Activated effector memory CD4-positive, alpha-beta T cell treated with Interleukin-2 at 50 U/mL for 16 hours (primary cell): ENCODE measurements at places on chromosomes 5 and 9.

GRCh38 chr9:123550012-123550411 lies 194.0 kb downstream of the CRB2 start:
- no peak for DNase-seq

GRCh38 chr5:89582768-89583339 lies 699.9 kb upstream of the MEF2C start:
- DNase-seq = no peak

GRCh38 chr5:91126448-91126847 lies 256.7 kb downstream of the ARRDC3 start:
- DNase-seq = no peak

GRCh38 chr5:459562-460272 lies 16.7 kb downstream of the EXOC3 start:
- no peak for DNase-seq

DNA sequence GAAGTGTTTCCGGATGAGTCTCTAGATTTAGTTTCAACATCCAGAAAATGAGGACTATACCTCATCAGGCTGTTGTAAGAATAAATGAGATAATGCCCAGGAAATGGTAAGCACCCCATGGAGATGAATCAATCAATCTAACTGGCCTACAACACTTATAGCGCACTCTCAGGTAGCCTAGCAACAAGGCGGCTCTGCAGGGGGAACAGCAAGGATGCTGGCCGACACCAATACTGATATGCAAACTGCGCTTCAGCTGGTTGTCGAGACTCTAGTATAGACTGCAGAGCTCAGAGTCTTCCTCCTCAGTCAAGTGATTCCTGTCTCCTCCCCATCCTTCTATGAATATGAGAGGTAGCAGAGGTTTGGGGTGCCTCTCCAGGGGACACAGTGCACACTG lies 218.8 kb upstream of the WWC1 start:
- no peak for DNase-seq

DNA sequence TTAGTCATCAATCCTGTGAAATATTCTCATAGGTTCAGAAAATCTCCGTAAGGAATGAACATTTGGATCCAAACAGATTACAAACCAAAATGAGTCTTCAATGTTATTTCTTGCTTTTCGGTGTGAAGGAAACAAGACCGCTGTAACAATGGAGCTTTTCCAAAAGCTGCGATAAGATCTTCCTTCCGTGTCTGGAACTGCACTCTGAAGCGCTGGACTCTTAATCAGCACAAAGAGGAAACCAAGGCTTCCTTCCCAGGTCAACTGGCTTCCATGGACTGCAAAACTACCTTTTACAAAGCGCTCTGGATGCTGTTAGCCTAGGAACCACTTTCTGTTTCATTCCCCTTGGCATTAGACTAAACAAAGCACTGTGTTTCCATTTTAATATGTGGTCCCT lies 137.9 kb upstream of the BASP1 start:
- DNase-seq = no peak

DNA sequence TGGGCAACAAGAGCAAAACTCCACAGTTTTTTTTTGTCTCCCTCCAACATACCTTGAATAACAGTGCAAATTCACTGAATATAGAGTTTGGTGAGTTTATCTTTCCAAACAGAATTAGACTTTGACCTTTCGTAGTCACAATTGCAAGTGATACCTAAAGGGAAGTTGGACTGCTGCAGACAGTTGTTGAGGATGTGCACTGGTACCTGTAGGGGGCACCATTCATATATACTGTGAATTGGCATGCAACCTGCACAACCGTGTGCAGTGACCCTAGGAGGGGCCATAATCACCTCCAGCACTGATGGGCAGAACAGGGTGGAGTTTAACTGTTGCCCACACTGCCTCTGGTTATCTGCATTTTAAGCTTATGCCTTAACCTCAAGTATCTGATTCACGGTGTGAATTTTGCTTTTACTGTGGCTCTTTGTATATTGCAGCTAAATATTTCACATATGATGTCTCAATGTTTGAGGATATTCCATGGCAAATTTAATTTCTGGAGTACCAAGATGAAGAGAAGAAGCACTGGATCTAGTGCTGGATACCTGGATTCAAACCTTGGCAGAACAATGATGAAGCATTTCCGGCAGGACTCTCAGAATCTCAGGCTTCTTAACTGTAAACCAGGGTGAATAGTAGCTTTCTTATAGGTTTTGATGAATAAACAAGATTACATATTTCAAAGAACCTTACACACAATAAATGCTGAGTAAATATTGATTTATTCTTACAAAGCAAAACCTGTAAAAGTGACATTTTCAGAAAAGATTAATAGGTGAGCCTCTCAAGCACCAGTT lies 144.3 kb downstream of the ACTBL2 start:
- no peak for DNase-seq

DNA sequence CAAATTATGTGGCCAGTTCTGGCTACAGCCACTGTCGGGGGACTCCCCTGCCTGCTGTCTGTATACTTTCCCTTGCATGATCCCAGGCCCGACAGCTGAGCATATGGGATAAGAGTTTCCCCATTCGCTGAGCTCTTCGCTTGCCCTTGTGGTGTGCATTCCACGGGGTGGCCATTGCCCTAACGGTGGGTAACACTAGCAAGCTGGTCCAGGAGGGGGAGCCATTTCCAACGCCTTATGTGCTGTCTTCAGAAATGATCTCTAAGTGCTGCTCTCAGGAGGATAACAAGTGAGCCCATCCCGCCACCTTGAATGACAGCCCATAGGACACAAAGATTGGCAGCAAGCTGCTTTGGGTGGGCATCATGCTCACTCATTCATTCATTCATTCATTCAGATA lies 190.9 kb downstream of the FSTL4 start:
- no peak for DNase-seq

- DNase-seq = no peak
Observed at GRCh38 chr9:91978740-91979414, 28.8 kb upstream of the ROR2 start.

GRCh38 chr9:69140123-69140735 lies 33.8 kb upstream of the TJP2 start:
- no peak for DNase-seq

DNA sequence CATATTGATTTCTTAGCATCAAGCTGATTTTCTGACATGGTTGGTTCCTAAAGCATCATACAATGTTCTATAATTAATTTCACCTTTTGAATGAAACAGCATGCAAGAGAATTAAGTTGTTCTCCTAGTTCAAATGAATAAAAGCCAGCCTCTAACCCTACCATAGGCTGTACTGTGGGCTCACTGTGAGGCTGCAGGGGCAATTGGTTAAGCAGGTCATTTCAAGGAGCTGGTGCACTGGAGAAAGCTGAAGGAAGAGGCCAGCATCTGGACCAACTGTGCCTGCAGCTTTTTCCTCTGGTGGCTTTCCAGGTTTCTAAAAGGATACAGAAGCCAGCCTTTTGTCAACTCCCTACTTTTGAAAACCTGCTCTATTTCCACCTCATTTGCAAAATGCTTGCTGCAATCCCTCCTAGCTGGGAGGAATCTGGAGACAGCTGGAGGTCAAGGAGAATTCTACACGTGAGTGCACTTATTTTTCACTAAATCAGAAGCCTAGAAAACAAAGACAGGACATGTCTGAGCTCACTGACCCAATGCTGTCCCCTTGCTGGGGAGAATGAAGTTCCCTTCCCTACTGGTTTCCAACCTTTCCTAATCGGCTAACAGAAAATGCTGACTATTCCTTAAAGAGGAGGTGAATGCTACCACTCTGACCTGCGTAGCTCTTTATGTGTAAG lies 158.9 kb downstream of the APBA1 start:
- no peak for DNase-seq

DNA sequence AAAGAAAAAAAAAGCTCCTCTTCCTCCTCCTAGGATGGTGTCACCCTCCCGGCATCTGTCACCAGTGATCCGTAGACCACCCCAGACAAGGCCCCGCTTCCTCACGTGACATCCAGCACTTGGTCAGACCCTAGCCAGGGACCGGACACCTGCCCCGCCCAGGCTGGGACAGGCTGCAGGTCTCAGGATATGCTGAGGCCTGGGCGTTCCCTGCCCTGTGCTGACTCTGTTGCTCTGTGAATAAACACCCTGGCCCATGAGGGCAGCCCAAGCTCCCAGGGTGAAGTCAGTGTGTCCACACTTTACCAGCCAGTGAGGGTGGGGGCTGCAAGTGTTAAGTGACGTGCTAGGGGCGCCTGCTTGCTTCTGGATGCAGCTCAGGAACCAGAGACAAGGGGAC lies 5.6 kb downstream of the EDF1 start:
- DNase-seq = no peak

GRCh38 chr9:101571114-101571513 lies 23.7 kb downstream of the PPP3R2 start:
- DNase-seq = no peak

DNA sequence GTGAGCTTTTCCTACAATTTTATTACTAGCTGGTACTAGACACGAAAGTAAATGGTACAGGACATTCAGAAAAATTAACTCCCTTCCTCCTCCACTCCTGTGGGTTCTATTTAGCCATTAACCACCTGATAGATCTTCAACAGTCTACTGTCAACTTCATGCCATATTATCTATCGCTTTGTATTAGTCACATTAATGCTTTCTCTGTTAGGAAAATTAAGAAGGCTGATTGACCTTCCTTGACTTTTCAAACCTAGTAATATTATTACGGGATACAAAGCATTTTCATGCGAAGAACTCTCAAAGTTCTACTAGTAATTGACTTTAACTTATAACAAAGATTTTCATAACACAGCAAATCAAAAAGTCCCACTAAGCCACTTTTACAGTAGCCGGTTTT lies 1.2 kb downstream of the TEX10 start:
- DNase-seq = no peak

- no peak for DNase-seq
Observed at GRCh38 chr5:127813633-127814587, 110.7 kb downstream of the CCDC192 start.

DNA sequence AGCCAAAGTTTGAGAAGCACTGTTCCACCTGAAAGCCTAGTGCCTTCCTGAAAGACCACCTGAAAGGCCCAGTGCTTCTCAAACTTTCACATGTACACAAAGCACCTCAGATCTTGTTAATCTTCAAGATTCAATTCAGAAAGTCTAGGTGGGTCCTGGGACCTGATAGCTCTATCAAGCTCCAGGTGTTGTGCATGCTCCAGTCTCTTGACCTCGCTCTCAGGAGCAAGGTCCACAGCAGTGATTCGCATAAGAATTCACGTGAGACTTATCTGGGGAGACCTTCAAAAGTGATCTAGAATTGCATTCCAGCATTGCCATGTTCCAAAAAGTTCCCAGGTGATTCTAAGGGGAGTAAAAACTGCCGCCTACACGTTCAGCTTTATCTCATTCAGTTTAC lies 102.1 kb downstream of the PIK3R1 start:
- DNase-seq = no peak

DNA sequence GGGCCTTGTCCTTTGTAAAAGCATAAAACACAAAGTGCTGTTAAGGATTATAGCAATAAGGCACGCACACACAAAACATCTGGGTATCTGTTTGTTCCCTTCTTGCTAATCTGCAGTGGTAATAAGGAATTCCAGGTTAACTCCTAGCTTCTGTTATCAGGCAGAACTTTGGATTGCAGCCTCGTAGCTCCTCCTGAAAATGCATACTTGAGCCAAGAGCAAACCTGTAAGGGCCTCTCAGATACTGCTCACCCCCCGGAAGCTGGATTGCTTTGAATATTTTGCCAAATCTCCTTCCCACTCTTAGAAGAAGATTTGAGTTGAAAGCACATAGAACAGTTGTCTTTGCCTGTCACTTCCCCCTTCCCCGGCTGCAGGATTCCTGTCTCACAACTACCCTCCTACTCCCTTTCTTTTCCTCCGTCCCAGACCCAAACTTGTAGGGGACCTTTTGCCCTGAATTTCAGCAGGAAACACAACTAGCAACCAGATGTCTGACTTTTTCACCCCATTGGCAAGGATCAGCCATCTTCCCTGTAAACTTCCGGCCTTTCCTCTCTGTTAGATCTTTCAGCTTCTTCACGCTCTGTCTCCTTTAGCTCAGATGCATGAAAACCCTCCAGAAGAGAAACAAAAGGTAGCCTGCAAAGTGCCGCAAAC lies 28.2 kb upstream of the SMAD5 start:
- no peak for DNase-seq

DNA sequence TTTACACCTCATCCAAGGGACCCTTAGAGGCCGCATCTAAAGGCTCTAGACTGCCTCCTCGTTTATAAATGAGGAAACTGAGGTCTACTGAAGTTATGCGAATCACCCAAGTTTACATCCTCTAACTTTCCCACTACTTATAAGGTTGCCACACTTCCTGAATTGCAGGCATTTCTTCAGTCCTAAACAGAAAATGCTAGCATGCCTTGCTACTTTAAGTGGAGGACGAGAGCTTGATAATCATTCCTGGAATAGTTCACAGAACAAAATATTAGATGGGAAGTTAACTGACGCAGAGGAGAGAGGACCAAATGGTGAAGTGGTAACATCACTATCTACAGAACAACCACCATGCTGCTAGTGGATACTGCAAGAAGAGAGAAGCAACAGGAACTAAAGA lies 85.8 kb downstream of the GNAQ start:
- DNase-seq = no peak

DNA sequence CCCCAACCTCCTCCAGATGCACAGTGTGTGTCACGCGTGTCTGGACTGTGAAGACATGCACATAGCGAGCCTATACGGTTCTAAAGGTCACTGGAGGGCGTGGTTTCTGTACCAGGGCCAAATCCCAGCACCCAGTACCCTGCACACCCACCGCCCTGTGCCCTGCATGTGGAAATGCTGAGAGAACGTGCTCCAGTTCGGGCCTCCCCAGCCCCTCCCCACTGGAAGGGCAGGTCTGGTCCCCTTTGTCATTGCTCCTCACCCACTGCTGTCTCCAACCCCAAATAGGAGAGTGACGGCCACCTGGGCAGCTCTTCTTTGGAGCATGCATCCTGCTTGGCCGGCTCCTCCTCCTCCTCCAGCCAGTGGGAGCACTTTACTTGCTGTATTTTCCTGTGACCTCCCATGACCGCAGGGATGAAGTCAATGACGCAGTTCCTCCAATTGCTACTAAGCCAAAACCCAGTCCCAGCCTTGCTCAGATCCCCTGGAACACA lies 116.7 kb downstream of the WNK2 start:
- DNase-seq = no peak

DNA sequence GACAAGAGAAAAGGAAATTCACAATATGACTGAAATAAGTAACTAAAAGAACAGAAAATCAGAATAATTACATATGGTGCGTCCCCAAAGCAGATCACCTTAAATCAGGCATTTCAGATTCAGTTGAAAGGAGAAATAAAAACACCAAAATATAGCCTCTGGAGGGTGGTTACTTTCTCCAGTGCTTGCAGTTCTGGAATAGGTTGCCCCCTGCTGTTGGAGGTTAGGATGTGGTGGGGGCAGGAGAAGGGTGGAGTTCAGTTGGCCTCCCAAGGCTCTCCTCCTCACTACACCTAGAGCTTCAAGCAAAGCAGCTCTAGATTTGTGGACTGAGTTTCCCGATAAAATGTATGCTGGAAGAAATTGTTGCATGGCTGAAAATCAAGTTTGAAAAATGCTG lies 338.2 kb upstream of the TLE4 start:
- DNase-seq = no peak

DNA sequence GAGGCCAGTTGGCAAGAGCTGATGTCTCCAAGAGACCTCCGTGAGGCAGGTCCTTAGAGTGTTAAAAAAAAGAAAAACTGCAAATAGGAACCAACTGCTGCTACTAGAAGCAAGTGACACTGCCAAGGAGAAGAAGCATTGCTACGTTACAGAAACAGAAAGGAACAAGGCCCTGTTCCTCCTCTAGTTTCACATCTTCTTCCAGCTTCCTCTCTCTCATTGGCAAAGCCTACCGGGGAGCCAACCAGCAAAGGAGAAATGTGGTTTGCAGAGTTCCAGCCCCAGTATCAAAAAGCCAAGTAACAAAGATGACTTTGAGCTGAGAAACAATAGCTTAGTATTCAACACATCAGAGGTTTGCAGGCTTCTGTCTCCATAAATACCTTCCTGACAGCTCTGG lies 145.9 kb downstream of the PRELID2 start:
- DNase-seq = no peak
